NCI-H1048 (cell line): ENCODE measurements at places on chromosomes 7 and 10.

- no peak for DNase-seq
Observed at GRCh38 chr10:118729200-118729599, 25.6 kb downstream of the CACUL1 start.

GRCh38 chr7:102460467-102460866 is 4.2 kb downstream of the ALKBH4 start:
- DNase-seq: no peak

DNA sequence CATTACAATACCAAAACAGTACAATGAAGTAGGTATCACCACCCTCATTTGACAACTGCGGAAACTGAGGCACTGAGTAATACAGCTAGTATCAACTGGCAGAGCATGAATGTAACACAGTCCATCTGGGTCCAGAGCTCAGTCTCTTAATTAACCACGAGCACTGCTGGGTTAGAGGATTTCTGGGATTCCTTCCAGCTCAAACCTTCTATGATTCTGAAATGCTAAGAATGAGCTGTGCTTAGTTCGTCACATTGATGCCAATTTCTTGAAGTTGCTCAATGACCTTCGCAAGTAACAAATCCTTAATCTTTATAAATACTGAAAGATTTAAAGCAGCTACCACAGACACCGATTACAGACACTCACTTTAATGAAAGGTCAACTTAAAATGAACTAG is 62.5 kb downstream of the SGMS1 start:
- no peak for DNase-seq

DNA sequence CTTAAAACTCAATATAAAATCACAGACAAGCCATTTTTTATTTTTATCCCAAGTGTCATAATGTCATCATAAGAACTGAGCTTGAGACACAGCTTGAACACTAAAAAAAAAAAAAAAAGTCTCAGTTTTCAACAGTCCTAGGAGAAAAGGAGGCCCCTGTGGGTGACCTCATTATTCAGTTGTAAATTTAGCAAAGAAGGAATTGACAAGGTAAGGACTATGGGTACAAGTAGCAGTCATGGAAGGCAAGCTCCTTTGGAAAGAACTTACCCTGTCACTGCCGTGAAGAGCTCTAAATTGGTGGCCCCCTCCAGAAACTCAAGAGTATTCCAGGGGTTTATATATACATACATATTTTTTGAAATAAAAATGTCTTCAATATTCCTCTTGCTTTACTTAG is 864.4 kb upstream of the KCND2 start:
- DNase-seq: no peak
